ENCODE measurements at places on chromosomes 13 and 19.
A peak's percentile ranks its signal among the peaks of the same experiment; 100 is the strongest.

GRCh38 chr19:46271481-46272197 is 25.2 kb upstream of the HIF3A start:
- DNase-seq = peak; percentile 98

DNA sequence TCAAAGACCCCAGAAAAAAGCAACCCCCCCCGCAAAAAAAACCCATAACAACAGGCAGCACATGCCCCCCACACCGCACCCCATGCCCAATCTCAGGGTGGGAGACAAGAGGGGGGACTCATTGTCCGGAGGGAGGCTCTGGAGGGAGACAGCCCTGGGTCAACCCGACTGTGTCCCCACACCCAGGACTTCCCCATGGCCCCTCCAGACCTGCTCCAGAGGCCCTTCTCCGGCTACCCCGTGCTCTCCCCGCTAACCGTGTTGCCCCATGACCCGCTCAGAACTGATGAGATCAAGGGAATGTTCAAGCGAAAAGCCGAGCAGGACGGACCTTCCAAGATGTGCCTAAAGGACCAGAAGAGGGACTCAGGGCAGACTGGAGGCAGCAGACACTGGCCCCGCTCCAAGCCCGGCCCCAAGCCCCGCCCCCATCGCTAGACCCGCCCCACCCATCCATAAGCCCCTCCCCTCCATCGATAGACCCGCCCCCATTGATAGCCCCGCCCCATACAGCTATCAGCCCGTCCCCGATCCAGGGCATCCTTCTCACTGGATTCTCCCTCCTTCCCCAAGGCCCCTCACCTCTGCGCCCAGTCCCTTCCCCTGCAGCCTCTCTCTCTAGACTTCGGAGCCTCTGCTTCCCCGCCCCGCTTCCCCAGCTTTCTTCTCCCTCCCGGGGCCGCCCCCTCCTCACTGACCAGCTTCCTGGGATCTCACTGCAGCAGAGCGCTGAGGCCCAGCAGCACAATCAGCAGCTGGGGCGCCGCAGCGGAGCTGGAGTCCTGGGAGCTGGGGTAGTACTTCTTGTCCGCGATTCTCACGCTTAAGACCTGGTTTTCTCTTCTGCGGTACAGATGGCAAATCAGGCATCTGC is 2.2 kb downstream of the BST2 start:
- DNase-seq = no peak

GRCh38 chr19:48853483-48853882 is 14.9 kb downstream of the PLEKHA4 start:
- no peak for DNase-seq

GRCh38 chr13:99726282-99726894 is 225.1 kb downstream of the TM9SF2 start:
- no peak for DNase-seq

GRCh38 chr19:8233370-8233769 is 24.2 kb downstream of the CERS4 start:
- DNase-seq = peak; percentile 67

- DNase-seq = peak; percentile 91
These were observed 2.2 kb upstream of the COLGALT1 start for GRCh38 chr19:17553256-17553655.

- DNase-seq = peak; percentile 63
These were observed 64.4 kb upstream of the TM9SF2 start for GRCh38 chr13:99436686-99437416.

DNA sequence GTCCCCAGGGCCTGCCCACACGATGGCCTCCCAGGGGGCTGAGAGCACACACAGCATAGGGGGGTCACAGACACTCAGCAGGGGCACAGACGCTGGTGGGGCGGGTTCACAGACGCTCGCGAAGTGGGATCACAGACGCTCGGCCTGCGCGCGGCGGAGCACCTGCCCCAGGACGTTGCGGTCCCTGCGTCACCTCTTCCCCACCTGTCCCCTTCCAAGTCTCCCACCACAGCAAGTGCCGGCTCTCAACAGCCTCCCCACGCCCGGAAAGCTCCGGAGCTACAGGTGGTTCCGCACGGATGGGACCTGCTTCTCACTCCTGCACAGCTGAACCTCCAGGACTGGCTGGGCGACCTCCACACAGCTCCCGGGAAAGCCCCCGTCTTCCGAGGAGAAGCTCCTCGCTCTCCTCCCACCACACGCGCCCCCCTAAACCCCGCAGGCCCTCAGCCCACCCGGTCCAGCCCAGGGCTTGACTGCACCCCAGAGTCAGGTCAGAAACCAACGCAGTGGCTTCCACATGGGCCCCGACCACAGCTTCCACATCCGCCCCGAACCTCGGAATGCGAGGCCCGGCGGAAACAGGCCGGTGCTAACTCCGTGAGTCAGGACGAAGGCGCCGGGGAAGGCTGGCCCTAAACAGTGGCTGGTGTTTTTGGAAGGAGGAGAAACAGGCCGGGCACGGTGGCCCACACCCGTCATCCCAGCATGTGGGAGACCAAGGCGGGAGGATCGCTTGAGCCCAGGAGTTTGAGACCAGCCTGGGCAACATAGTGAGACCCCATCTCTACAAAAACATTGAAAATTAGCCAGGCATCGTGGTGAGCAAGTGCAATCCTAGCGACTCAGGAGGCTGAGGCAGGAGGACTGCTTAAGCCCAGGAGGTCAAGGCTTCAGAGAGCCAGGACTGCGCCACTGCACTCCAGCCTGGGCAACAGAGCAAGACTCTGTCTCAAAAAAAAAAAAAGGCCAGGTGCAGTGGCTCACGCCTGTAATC is 16.5 kb downstream of the BTBD2 start:
- no peak for DNase-seq

DNA sequence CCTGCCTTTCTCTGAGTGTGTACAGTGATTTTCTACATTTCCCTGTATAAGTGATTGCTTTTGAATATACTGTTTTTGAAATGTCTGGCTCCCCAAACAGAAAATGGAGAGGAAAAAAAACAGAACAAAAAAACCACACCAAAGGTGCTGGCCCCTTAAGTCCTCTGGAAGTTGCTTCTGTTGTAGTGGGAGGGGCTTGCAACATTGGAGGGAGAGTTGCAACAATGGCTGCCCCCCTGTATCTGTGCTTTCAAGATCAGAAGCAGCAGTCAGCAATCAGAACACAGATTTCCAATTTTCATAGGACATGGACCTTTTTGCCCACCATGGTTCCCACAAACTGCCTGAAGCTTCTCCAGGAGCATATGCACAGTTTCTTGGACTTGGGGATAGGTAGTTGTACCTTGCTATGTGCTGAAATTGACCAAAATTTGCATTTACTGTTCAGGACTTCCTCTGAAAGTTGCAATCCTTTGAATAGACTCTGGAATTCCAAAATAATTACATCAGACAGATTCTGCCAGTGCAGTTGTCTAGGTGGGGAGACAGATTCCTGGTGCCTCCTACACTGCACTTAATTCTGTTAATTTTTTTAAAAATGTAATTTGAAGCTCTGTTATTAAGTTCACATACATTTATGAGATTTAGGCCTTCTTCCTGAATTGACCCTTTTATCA is 13.8 kb downstream of the BIVM start:
- no peak for DNase-seq

DNA sequence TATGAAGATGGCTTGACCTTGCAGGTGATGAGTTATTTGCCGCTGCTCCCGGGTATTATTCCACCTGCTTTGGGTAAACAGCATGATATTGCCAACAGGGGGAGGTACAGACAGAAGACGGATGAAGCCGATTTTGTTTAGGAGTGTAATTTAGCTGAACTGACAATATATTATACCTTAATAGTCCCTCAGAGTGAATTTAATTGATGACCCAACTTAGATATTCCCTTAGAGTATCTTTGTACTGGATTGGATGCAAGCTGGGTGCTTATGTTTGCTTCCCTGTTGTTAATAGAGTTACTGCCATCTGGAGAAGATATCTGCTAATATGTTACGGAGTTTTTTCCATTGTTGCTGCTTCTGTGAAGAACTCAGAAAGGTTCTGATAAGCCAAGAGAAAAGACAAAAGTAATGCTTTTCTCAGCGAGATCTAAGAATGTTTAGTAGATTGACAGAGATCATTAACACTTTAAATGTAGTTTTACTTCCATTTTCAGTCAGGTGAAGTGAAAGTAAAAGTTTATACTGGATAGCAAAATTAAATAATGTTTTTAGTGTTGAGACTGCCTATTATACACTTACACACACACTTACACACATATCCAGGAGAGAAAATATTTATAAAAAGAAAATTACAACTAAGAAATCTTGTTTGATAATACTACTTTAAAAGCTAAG is 2220.8 kb upstream of the PCDH20 start:
- no peak for DNase-seq

- peak; percentile 40 for DNase-seq
These were observed 598 bp upstream of the LPAR2 start for GRCh38 chr19:19628501-19629134.

DNA sequence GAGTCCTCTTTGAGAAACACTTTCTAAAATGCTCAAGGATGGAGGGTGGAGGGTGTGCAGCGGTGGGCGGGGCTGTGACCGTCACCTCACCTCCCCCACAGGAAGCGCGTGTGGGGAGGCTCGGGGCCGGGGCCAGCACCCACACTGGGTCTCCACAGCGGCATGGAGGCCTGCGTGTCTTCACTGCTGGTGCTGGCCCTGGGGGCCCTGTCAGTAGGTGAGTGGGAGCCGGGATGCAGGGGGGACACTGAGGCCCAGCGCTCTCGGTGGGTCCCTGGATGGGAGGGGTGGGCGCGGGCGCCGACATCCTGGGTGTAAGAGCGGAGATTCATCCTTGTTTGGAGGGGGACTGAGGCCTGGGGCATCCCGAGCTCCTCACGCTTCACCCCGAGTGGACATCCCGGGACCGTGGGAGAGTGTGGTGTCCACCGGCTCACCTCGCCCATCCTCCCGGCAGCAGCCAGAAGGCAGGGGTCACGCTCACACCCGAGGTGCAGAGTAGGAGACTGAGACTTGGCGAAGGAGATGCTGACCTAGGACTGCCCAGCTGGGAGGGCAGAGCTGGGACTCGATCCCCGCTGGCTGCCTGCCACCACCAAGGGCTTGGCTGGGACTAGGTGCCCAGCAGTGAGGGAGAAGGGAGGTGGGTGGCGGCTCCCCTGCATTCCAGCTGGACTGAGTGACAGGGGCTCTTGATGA is at the start of gene GZMM:
GZMM (plus strand) TSS at position 144 of the 699 bp plus-strand sequence; CDS start at position 163, 19 bp downstream.
- DNase-seq = no peak

GRCh38 chr13:25345576-25345975 is 26.2 kb upstream of the ATP8A2 start:
- peak; percentile 3 for DNase-seq

DNA sequence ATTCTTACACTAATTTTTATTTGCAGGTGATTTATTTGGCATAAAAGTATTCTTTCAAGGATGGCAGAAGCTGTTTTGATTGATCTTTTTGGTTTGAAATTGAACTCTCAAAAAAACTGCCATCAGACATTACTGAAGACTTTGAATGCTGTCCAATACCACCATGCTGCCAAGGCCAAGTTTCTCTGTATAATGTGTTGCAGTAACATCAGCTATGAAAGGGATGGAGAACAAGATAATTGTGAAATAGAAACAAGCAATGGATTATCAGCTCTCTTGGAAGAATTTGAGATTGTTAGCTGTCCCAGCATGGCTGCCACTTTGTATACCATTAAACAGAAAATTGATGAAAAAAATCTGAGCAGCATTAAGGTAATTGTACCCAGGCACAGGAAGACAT is 1.2 kb downstream of the LACC1 start:
- DNase-seq = no peak

DNA sequence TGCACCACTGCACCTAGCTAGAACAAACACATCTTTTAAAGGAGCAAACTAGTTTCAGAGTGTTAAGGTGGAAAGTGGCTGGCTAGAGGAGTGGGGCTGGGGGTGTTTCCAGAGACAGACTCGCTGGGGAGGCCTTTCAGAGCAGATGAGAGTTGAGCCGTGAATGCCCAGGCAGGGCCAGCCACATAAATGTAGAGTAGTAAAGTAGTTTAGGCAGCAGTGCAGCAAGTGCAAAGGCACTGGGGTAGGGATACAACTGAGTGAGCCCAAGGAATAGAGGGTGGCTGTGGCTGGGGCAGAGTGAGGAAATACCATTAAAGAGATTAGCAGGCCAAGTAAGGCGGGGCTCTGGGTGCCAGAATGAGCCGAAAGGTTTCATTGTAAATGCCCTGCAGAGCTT is 72.0 kb downstream of the ALOX5AP start:
- DNase-seq = no peak

DNA sequence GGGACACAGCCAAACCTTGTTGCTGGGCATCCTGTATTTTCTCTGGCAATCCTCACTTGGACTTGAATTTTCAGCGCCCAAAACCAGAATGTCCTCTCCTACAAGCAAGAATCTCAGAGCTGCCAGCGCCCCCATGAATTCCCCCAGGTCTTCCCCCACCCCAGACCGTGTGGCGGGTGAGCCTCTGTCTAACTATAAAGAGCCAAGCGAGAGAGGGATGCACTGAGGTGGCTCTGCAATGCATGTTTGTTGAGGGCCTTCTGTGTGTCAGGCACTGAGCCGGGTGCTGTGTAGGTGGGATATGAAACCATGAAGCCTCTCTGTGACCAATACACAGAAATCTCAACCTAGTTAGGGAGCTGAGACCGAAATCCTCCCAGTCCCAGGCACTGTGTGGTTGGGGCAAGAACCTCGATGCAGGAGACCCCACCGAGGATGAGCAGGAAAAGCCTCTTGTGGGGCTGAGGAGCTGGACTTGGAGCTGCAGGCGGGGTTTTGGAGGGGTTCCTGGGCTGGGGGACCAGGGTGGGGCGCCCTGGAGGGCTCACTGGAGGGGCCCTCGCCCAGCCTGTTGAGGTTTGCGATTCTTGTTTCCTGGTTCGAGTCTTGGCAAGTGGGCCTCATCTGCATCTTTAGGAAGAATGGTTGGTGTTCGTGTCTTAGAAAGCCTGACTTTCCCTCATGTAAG is 12.4 kb upstream of the PROZ start:
- no peak for DNase-seq

DNA sequence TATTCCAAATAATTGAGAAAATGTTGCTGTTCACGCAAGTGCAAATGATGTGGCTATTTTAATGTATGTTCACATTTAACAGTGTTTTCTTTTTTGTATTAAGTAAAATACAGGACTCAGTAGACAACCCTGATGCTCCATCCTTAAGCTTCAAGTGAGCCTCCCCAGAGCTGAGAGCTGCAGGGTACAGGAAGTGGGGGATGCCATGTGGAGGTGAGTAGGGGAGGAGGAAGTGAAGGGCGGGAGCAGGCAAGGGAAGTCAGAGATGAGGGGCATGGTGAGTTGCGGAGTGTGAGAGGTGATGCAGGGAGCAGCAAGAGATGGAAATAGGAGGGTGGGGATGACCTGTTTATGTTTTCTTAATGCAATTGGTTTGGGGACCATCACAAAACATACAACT is 711.0 kb downstream of the UQCRFS1 start:
- DNase-seq = no peak
